Tibial nerve (tissue), 4 donors: ENCODE measurements at places on chromosomes 13 and 19.

DNA sequence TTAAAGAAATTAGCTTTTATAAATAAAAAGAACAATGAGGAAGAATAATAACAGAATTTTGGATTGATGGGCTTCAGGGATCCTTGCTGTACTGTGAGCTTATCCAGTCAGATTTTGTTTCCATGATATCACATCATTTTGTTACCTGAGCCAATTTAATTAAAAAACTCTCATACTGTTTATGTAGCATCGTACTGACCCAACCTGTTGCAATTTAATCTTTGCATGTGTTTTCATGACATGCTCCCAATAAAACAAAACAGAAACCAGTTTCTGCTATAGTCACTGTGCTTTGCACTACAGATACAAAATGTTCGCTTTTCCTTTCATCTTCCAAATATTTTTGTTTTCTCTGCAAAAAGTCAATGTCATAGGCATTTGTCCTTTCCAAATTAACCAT, 109.7 kb upstream of the RNF113B start:
- DNase-seq, result no peak
- no peaks in the 10 kb centered on the region for H3K36me3 ChIP-seq
- H3K4me3 ChIP-seq, result no peak overlapping the region

GRCh38 chr13:98765996-98766519, 13.6 kb upstream of the SLC15A1 start:
- H3K4me1 ChIP-seq, result no peaks in the 10 kb centered on the region
- no peak for DNase-seq
- H3K27me3 ChIP-seq, result no peaks in the 10 kb centered on the region

- no peak overlapping the region for H3K27ac ChIP-seq
- no peak for DNase-seq
- no peaks in the 10 kb centered on the region for H3K36me3 ChIP-seq
- no peaks in the 10 kb centered on the region for H3K27me3 ChIP-seq
- no peaks in the 10 kb centered on the region for H3K4me1 ChIP-seq
These were observed 18.9 kb downstream of the ZNF563 start for GRCh38 chr19:12314553-12314952.

GRCh38 chr19:38719761-38720558, 24.3 kb downstream of the CAPN12 start:
- peaks cover 24% of the 10 kb centered on the region for H3K36me3 ChIP-seq
- no peak for DNase-seq
- peaks cover 45% of the 10 kb centered on the region for H3K4me1 ChIP-seq

- no peak for DNase-seq
- H3K36me3 ChIP-seq, result no peaks in the 10 kb centered on the region
- H3K27ac ChIP-seq, result no peak overlapping the region
- no peak overlapping the region for H3K4me3 ChIP-seq
- peaks cover 3% of the 10 kb centered on the region for H3K4me1 ChIP-seq
These were observed 5.6 kb upstream of the KLK13 start for GRCh38 chr19:51070334-51071094.

- H3K27ac ChIP-seq, result no peak overlapping the region
- H3K4me3 ChIP-seq, result no peak overlapping the region
- peaks cover 12% of the 10 kb centered on the region for H3K36me3 ChIP-seq
- H3K4me1 ChIP-seq, result no peaks in the 10 kb centered on the region
These were observed 67.5 kb downstream of the STARD13 start for GRCh38 chr13:33218020-33218419.

DNA sequence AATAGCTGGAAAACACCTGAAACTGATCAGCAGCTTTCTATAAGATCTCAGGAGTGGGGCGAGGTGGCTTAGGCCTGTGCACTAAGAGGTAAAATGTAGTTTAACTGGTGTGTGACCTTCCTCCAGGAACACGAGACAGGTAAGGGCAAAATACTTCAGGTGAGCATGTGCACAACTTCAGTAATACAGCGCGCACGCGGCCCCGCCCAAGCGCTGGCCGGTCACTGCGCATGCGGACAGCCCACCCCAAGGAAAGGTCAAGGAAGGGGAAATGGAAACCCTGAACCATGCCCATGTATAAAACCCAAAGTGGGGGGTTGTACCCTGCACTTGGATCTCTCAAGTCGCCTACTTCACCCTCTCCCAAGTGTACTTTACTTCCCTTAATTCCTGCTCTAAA, 49.4 kb upstream of the ARHGEF7 start:
- H3K27me3 ChIP-seq, result no peaks in the 10 kb centered on the region
- no peak overlapping the region for H3K27ac ChIP-seq
- no peaks in the 10 kb centered on the region for H3K36me3 ChIP-seq
- no peak for DNase-seq

GRCh38 chr19:50203281-50204080, at the start of gene MYH14:
Gene MYH14, plus strand, starts transcription at chr19:50203622. Its CDS starts 6,744 bp downstream, at chr19:50210366.
- peaks cover 58% of the 10 kb centered on the region for H3K4me1 ChIP-seq
- no peaks in the 10 kb centered on the region for H3K36me3 ChIP-seq
- H3K27me3 ChIP-seq, result no peaks in the 10 kb centered on the region
- peak within 1 kb of the TSS; percentile 52 for H3K4me3 ChIP-seq

GRCh38 chr13:105333416-105333815, 1202.0 kb downstream of the EFNB2 start:
- H3K4me1 ChIP-seq, result peaks cover 6% of the 10 kb centered on the region
- no peaks in the 10 kb centered on the region for H3K27me3 ChIP-seq
- no peak overlapping the region for H3K27ac ChIP-seq
- DNase-seq, result no peak

GRCh38 chr13:77013853-77014542, 13.0 kb downstream of the FBXL3 start:
- peaks cover 83% of the 10 kb centered on the region for H3K36me3 ChIP-seq
- no peak for DNase-seq
- H3K4me1 ChIP-seq, result peaks cover 23% of the 10 kb centered on the region
- H3K27me3 ChIP-seq, result no peaks in the 10 kb centered on the region
- no peak overlapping the region for H3K4me3 ChIP-seq

GRCh38 chr19:33370783-33371182, 2.7 kb upstream of the CEBPG start:
- no peaks in the 10 kb centered on the region for H3K27me3 ChIP-seq
- no peak overlapping the region for H3K4me3 ChIP-seq
- DNase-seq, result no peak
- H3K4me1 ChIP-seq, result no peaks in the 10 kb centered on the region
- no peak overlapping the region for H3K27ac ChIP-seq

- H3K4me3 ChIP-seq, result no peak overlapping the region
- no peak overlapping the region for H3K27ac ChIP-seq
- H3K27me3 ChIP-seq, result no peaks in the 10 kb centered on the region
- H3K36me3 ChIP-seq, result no peaks in the 10 kb centered on the region
- no peak for DNase-seq
These were observed 140.0 kb downstream of the IRS2 start for GRCh38 chr13:109646423-109646822.

DNA sequence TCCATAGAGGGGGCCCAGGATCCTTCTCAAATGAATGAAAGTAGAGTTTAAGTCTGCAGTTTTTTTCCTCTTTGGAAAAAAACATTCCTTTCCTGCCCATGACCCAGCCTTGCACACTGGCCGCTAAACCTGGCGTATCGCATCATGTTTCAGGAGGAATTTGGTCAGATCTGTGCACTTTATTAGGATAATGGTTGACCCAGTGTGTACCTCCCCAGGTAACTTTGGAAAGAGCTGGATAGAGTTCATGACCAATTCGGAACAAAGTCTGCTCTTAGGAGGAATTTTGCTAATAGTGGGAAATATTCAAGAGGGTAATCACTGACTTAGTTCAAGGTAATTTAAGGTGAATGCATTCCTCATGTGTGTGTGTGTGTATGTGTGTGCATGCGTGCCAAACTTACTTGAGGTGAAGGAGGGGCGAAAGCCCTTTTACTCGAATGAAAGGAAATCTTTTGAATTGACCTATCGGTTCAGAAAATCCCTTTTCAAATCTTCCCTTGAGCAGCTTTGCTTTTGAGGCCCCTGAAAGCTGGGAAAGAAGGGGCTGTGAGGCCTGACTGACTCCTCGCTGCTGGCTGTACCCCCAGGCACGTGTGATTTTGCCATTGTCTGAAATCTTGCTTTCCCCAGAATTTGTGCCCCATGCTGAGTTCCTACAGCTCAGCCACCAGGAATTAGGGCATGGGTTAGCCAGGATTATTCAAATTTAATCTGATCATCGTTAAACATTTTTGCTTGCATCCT, 46.3 kb downstream of the SIPA1L3 start:
- H3K4me1 ChIP-seq, result no peaks in the 10 kb centered on the region
- no peaks in the 10 kb centered on the region for H3K36me3 ChIP-seq
- H3K27me3 ChIP-seq, result no peaks in the 10 kb centered on the region
- no peak for DNase-seq
- H3K27ac ChIP-seq, result no peak overlapping the region
- H3K4me3 ChIP-seq, result no peak overlapping the region

DNA sequence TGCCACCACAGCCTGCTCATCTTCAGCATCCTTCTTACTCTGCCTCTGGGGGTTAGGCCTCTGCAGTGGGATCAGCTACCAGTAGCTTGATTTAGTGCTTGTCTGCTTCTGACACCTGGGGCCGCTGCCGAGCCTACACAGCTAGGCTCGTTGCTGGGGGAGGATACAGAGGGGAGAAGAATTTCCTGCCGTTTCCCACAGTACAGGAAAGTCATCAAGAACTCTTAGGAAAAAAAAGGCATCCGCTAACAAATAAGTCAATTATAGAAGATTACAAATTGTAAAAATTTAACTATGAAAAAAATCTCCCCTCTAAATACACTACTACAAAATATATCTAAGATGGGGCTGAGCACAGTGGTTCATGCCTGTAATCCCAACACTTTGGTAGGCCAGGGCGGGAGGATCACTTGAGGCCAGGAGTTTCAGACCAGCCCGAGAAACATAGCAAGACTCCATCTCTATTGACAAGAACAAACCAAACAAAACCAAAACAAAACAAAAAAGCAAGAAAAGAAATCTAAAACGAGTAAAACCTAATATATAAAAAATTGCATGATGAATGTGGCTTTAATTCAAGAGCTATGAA, 26.7 kb downstream of the LATS2 start:
- H3K36me3 ChIP-seq, result peaks cover 4% of the 10 kb centered on the region
- no peaks in the 10 kb centered on the region for H3K4me1 ChIP-seq
- peak overlapping the region; percentile 65 for H3K27ac ChIP-seq

GRCh38 chr19:10670876-10671804, 17.0 kb downstream of the ILF3 start:
- H3K4me3 ChIP-seq, result no peak overlapping the region
- no peak overlapping the region for H3K27ac ChIP-seq
- H3K36me3 ChIP-seq, result peaks cover 15% of the 10 kb centered on the region

DNA sequence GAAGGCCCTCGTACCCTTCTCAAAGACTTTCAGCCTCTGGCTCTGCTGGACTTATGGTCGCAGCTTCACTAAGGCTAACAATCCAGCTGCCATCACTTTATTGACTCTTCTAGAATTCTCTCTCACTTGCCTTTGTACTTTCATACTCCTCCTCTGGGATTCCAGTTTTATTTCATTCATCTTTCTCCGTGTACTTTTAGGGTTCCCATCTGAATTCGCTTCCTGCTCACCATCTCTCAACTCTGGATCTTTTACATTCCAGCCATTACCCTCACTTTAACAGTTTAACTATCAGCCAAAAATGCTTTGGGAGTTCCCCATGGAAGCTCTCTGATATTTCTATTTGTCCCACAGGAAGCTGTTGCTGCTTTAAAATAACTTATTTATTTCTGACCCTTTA, 149.3 kb upstream of the KL start:
- no peak overlapping the region for H3K4me3 ChIP-seq
- no peak for DNase-seq
- no peaks in the 10 kb centered on the region for H3K27me3 ChIP-seq
- H3K27ac ChIP-seq, result no peak overlapping the region
- no peaks in the 10 kb centered on the region for H3K4me1 ChIP-seq
- no peaks in the 10 kb centered on the region for H3K36me3 ChIP-seq

- H3K4me1 ChIP-seq, result peaks cover 3% of the 10 kb centered on the region
- no peaks in the 10 kb centered on the region for H3K27me3 ChIP-seq
- no peak overlapping the region for H3K4me3 ChIP-seq
These were observed 59.1 kb downstream of the PEX11G start for GRCh38 chr19:7429638-7430282.

DNA sequence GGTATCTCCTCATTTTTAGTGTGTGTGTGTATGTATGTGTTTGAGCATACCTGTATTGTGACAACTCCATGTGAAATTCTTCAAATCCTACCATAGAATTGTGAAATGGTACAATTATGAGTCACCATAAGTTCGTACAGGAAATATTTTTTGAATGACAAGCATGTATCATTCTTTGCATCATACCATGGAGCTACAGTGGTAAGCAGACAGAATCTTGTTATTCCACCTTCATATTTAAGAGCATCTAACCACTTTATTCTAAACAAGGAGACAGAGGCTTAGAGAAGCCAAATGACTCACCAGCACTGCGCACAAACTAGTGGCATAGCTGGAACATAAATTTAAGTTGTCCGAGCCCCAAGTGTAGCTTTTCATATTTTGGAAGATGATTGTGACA, 4.5 kb upstream of the EPSTI1 start:
- no peak overlapping the region for H3K4me3 ChIP-seq
- no peaks in the 10 kb centered on the region for H3K36me3 ChIP-seq
- no peaks in the 10 kb centered on the region for H3K27me3 ChIP-seq
- no peak overlapping the region for H3K27ac ChIP-seq

DNA sequence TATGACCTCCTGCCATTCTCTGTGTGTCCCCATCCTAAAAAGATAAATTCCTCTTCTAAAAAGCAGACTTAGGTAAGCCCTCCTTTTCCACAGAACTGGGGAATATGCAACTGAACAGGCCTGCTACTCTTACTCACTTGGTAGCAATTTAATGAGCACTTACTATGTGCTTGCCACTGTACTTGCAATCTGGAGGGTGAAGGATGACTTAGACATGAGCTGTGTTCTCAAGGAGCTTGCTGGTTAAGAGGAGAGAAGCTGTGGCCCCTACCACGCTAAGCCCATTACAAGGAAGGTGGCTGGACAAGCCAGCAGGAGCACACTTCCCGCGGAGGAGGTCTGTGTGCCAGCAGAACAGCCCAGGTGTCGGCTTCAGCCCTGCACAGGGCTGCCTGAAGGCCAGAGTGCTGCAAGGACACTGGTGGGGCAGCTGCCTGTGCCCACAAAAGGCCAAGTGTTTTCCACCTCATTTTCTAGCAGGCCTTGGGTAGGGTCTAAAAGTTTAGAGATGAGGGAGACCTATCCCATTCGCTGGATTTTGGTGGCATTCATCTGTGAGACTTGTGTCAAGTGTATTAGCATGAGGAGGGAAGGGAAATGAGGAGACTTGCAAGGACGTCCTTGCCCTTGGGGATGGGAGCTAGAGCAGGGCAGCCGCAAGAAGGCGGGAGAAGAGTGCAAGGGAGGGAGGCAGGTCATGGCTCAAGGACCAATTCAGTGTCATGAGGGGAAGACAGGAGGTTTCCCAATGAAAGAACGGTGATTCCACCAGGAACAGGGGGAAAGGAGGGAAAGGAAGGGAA, 52.0 kb downstream of the COL4A1 start:
- no peak for DNase-seq
- no peak overlapping the region for H3K4me3 ChIP-seq
- no peaks in the 10 kb centered on the region for H3K27me3 ChIP-seq
- H3K27ac ChIP-seq, result no peak overlapping the region
- H3K4me1 ChIP-seq, result peaks cover 44% of the 10 kb centered on the region
- no peaks in the 10 kb centered on the region for H3K36me3 ChIP-seq
